Neural crest cell (in vitro differentiated cells): ENCODE measurements at places on chromosomes 6 and 20. TPM values are rescaled to one million over a fixed set of nuclear protein-coding genes. Genes with fewer than 3 reads are reported as not detected.

DNA sequence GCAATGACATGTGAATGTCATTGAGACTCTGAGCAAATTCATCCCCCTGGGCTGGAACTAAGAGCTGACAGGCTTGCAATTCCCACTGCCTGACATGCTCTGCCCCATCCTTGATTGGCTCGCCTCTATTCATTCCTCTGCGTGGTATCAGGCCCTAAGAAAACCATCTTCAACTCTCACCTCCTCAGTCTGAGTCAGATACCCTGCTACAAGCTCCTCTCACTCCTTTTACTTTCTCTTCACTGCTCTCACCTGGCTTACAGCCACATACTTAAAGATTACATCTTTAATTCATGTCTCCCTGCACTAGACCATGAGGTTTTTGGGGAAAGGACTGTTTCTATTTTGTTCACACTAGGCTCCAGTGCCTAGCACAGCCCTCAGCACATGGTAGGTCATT lies 131.6 kb downstream of the KIF6 start:
- no peak for DNase-seq

DNA sequence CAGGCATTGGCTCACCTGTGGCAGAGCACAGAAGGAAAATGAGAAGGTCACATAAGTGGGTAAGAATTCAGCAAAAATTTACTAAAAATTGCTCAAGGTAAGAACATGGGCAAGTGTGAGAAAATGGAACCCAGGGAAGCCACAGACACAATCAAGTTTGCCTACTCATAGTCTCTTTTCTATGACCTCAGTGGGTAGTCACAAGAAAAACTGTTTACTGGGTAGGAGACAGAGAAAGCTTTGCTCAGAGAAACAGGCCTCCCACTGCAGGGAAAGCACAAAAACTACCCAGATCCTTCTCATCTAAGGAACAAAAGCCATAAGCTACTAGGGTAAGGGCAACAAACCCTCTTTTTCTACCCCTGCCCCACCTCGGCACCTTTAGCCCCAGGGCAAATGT lies 35.2 kb downstream of the FAM184A start:
- DNase-seq: no peak

DNA sequence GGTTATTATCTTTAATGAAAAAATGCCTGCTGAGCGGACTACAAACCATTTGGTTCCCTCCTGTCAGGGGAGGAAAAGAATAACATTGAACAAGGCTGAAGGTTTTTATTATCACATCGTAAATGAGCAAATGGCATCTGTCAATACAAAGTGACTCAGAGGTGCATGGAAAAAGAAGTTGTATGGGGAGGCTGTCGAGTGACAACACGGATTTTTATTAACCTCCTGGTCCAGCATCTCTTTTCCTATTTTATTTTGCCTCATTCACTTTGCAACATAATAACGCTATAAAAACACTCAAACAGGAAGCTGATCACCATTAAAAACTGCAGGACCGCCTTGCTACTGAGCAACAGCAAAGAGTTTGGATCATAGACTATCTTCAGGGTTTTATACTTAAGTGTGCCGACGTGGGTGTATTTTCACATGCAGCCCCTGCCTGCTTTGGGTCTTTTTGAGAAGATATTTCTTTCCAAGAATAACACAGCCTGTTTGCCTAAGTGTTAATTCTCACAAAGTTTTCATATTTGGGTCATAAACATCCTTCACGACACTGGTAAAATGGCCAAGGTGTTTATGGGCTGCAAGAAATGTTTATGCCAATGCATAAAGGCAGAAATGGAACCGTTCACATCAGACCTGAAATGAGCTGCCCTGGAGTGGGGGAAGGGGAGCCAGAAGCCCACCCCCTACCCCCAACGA lies 132.1 kb upstream of the SALL4 start:
- DNase-seq: no peak

DNA sequence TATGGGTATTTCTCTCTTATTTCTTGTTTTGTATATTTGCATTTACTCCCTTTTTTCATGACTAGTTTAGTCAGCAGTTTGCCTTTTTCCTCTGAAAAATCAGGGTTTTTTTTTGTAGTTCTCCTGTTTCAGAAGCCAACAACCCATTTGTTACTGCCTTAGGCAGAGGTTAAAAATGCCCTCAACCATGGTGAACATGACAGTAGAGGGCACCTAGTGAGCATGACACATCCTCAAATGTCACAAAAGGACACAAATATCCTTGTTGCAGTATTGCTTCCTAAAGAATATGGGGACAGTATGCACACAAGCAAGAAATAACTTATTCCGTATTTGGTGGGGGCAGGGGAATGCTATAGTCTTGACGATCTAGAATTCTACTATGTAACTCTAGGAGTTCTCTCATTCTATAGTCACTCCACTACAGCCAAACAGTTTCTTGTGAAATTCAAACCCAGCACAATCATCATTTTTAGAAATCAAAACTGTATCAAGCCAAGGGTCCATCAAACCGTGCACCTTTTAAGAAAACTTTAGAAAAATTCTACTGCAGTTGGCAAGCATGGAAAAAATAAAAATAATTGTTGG lies 47.0 kb downstream of the GOPC start:
- no peak for DNase-seq

DNA sequence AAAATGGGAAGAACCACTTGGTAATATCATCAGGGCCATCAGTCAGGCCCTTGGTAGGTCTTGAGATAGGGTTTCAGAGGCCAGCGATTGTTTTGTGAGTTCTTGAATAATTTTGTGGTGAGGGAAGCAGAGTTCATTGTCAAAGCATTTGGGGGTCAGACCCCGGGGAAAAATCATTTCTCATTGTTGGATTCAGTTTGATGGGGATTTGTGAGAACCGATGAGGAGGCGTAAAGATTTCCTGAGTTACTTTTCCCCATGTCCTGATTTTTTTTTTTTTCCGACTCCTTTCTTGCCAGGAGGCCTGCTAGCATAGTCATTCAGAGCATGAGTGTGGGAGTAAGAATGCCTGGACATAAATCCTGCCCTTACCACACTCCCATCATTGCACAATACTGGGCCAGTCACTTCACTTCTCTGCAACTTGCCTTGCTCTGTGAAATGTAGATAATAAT lies 60.3 kb downstream of the TSHZ2 start:
- DNase-seq: no peak

- DNase-seq: no peak
These were observed 617.0 kb upstream of the AGPAT4 start for GRCh38 chr6:161890832-161891297.

DNA sequence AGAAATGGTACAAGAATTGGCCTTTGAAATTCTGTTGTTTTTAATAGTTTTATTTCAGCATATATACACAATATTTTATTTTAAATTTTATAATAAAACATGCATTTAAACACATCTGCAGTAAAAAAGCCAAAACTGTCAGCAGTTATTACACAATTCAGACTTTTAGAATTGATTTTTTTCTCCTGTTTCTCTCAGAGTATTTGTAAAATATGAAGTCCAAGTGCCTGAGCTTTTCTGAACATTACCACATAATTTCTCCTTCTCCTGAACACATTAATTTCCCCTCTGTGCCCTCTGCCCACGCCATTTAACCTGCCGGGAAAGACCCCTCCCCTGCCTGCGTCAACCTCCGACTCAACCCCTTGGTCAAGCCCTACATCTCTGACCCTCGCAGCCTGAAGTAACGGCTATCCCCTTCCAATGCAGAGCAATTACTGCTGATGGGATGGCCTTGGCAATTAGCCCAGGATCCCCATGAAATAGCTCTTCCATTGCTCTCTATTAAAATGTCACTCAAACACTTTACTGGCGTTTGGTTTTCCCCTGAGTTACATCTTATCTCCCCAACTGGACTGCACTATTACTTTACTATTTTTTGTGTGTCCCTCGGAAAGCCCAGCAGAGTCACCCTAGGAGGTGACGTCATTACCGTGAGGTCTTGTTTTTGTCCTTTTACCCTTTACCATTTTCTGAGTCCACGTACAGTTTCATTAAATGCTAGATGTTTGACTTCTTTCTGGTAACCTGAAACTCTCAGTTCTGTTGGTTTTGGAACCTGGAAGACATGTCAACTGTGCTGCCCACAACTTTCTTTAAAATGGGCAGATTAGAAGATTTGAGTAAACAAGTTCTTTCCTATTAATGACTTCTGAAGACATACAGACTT lies 146.7 kb upstream of the TAB2 start:
- DNase-seq: no peak

- DNase-seq: no peak
These were observed 121.0 kb upstream of the ZNF184 start for GRCh38 chr6:27593861-27594260.

GRCh38 chr20:19412254-19412653 lies 199.8 kb downstream of the SLC24A3 start:
- DNase-seq: no peak

- DNase-seq: no peak
These were observed 368.3 kb upstream of the BTBD3 start for GRCh38 chr20:11549172-11550103.

CLIC5 gene
- total RNA-seq: 0.20 TPM in 1 of 2 replicates, not detected in the other

FAM210B gene
- 30.8 and 33.2 TPM in 2 replicates for total RNA-seq

- DNase-seq: no peak
These were observed 32.5 kb downstream of the SYNDIG1 start for GRCh38 chr20:24501764-24502556.

GRCh38 chr6:18179770-18180356 lies 24.6 kb downstream of the KDM1B start:
- no peak for DNase-seq

DNA sequence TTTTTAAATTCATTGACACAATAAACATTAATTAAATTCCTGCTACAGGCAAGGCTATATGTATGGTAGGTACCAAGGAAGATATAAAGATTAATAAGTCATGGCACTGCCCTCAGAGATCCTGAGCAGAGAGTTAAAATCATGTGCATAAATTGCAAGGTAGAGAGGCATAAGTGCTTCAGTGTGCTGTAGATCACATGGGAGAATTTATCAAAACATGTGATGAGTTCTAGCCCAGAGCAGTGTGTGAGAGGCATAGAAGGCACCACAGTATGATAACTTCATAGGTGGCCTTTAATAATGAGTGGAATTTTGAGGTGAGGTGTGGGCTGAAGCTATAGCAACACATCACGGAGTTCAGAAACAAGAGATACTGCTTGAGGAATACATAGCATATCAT lies 465.9 kb upstream of the RNF217 start:
- DNase-seq: no peak

- DNase-seq: no peak
These were observed 107.5 kb downstream of the CENPW start for GRCh38 chr6:126447367-126447766.

DNA sequence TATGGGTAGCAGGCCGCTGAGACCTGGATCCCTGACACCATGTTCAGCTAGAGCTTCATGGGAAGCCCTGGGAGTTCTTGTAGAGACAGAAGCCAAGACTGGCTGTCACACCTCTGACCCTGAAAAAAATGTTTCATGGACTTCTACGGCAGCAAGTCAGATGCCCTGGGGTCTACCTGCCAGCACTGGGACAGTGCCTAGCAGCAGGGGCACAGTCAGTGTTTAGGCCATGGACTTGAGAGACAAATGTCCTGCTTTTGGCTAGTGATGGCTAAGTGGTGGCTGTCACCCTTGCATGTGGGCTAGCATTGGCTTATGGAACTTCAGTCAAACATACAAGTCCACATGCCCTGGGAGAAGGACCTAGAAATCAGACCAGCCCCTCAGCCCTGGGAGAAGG lies 41.3 kb upstream of the SSTR4 start:
- DNase-seq: no peak

MUCL3 gene
- not detected in 2 replicates for total RNA-seq

GPR6 gene
- total RNA-seq: not detected in 2 replicates

ECT2L gene
- not detected in 2 replicates for total RNA-seq

DNA sequence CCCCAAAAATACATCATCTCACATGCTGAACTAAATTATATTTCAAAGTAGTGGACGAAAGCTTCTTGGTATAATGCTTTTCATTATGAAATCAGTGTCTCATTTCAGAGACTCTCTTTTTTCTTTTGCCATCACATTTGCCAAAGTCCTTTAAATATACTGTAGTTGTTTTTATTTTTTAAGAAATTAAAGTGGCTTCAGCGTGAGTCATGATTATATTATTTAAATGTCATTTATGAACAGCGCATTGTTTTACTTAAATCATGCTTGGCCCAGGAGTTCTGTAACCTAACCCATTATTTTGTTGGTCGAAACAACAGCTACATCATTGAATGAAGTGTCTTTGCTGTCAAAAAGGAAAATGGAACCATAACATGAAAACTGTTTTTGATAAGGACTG lies 100.9 kb downstream of the CD109 start:
- DNase-seq: no peak

SLC35D3 gene
- total RNA-seq: not detected in 2 replicates

DNA sequence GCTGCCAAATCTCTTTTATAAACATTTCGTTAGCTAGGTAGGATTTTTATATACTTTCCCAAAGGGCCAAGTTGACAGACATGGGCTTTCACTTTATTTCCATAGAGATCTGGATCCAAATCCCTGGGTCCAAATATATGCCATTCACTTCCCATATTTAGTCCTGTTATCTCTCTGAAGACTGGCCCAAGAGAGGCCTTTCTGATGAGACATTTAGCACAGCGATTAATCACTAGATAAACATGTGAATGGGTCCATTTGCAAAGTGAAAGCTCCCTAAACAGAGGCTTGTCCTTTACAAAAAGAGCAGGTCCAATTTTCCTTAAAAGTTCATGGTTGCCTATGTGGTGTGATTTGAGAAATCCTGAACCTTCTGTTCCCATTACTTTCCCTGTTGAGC lies 132.6 kb downstream of the TRMT11 start:
- DNase-seq: no peak

GRCh38 chr20:18676396-18676795 lies 88.5 kb downstream of the DTD1 start:
- DNase-seq: no peak

OR2B6 gene
- not detected in 2 replicates for total RNA-seq

GRCh38 chr6:15874326-15874725 lies 211.5 kb upstream of the DTNBP1 start:
- no peak for DNase-seq

HAO1 gene
- not detected in 2 replicates for total RNA-seq

- no peak for DNase-seq
These were observed 77.9 kb upstream of the TULP1 start for GRCh38 chr6:35590622-35591066.

- no peak for DNase-seq
These were observed 260.4 kb downstream of the ADGB start for GRCh38 chr6:146859206-146859605.

MLN gene
- total RNA-seq: not detected in 2 replicates

MYCT1 gene
- not detected in 2 replicates for total RNA-seq

GRCh38 chr20:37577981-37578380 lies 50.3 kb upstream of the BLCAP start:
- DNase-seq: no peak
